ENCODE measurements at places on chromosomes 12 and 14. TPM values are rescaled to one million over a fixed set of nuclear protein-coding genes. Genes with fewer than 3 reads are reported as not detected.
A peak's percentile ranks its signal among the peaks of the same experiment; 100 is the strongest.

Gene AREL1
- 11.9 TPM for polyA plus RNA-seq

- H3K4me1 ChIP-seq = no peaks in the 10 kb centered on the region
- no peaks in the 10 kb centered on the region for H3K36me3 ChIP-seq
- H3K4me3 ChIP-seq = no peak overlapping the region
- peaks cover 1% of the 10 kb centered on the region for H3K27me3 ChIP-seq
Observed at GRCh38 chr14:32013083-32013482, 64.0 kb upstream of the ARHGAP5 start.

DNA sequence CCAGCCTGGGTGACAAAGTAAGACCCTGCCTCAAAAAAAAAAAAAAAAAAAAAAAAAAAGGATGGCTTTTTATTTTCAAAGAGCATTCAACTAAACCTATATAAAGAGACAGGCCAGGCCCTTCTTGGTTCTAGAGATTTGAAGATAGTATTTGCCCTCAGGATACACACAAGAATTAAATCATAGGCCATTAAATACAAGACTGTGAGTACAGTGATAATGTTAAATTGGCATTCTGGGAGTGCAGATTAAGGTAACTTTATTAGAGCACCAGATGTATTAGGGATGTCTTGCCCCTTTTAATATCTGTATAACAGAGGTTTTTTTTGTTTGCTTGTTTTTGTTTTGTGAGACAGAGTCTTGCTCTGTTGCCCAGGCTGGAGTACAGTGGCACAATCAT is 61.3 kb downstream of the ATF7IP start:
- H3K36me3 ChIP-seq = peaks cover 29% of the 10 kb centered on the region
- no peak for DNase-seq
- no peaks in the 10 kb centered on the region for H3K27me3 ChIP-seq

GRCh38 chr12:39441189-39441962 is 1.5 kb downstream of the KIF21A start:
- H3K27me3 ChIP-seq = peaks cover 6% of the 10 kb centered on the region
- H3K27ac ChIP-seq = no peak overlapping the region
- peak overlapping the region; percentile 97 for H3K4me3 ChIP-seq
- DNase-seq = no peak
- H3K36me3 ChIP-seq = no peaks in the 10 kb centered on the region

DNA sequence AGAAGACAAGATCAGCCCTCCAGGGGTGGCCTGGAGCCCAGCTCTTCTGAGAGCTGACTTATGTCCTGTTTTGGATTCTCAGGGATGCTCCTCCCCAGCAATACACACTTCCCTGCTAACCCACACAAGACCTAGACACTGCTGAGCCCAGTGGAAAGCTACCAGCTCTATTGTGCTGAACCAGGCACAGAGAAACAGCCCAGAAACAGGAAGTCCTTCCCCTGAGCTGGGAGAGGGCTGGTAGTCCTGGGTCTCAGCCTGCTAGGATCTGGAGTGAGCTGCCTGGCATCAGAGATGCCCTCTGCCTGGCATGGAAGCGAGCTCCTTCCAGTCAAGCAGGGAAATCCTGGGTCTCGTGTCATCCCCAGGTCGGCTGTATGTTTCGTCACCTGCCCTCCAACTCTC is 1.2 kb upstream of the LAG3 start:
- H3K4me3 ChIP-seq = no peak overlapping the region
- H3K4me1 ChIP-seq = peaks cover 10% of the 10 kb centered on the region
- no peaks in the 10 kb centered on the region for H3K36me3 ChIP-seq
- H3K27ac ChIP-seq = no peak overlapping the region
- peaks cover 10% of the 10 kb centered on the region for H3K27me3 ChIP-seq
- no peak for DNase-seq

Data from immature natural killer cell (primary cell).